SIG-M5 (cell line): ENCODE measurements at places on chromosomes 3 and 15.
A peak's percentile ranks its signal among the peaks of the same experiment; 100 is the strongest.

DNA sequence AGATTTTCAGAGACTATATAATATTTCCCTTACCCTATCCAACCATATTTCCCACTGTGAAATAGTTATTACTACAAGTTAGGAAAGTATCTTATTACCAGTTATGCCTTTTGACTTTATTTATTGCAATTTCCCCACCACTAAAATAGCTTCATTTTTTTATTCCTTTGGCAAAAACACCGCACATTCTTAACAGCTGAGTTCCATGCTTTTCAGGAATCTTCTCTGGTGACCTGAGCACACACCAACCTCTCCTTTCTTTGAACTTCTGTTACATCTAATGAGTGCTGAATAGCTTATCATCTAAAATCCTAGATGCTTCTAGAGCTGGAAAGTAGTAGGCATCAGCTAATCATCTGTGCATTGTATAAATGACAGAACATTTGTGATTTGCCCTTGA is 99.1 kb downstream of the UBE2E2 start:
- no peak for DNase-seq

- no peak for DNase-seq
Observed at GRCh38 chr3:134364061-134364935, 9.9 kb downstream of the AMOTL2 start.

GRCh38 chr3:148884261-148884660 is 19.2 kb downstream of the CPA3 start:
- no peak for DNase-seq

GRCh38 chr3:193638833-193639232 is 45.8 kb downstream of the OPA1 start:
- no peak for DNase-seq

- no peak for DNase-seq
Observed at GRCh38 chr3:171850320-171850959, 7.3 kb downstream of the TMEM212 start.

- no peak for DNase-seq
Observed at GRCh38 chr3:194971965-194972364, 286.3 kb downstream of the FAM43A start.

DNA sequence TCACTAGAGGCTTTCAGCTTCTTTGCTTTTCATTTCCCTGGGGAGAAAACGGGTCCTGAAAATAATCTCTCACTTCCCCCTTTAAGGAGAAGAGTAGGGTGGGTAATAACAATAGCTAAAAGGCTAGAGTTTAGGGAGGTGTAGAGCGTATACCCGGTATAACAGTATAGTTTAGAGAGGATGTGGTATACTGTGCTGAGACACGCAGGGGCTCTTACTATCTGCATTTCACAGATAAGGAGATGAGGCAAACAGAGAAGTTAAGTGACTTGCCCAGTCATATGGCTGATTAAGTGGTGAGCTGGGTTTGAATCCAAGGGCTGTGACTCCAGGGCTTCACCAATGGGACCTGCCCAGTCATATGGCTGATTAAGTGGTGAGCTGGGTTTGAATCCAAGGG is 15.0 kb upstream of the KCNMB3 start:
- DNase-seq: no peak

DNA sequence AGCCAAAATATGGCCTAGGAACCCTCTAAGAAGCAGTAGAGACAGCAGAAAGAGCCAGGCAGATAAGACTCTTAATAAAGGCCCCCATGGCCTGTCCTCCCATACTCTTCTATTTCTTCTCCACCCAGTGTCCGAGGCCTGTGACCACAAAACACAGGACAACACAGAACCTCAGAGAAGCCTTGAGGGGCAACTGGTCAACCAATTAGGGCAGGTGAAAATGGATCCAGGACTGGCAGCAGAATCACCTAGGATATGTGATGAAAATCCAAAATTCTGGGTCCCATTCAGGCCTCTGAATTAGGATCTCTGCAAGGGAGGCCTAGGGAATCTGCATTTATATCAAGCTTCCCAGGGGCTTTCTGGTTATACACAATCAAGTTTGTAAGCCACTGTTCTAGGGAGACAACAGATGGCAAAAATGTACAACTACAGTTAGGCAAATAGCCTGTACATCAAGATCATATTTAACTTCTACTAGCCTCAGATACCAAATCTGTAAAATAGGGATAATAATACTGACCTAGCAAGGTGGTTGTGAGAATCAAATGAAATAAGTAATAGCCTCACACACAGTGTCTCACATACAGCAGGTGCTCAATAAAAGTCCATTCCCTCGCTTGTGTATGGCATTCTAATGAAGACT is 10.4 kb downstream of the RAB27A start:
- DNase-seq: no peak

- DNase-seq: no peak
Observed at GRCh38 chr3:56985460-56985859, 75.0 kb upstream of the SPATA12 start.

DNA sequence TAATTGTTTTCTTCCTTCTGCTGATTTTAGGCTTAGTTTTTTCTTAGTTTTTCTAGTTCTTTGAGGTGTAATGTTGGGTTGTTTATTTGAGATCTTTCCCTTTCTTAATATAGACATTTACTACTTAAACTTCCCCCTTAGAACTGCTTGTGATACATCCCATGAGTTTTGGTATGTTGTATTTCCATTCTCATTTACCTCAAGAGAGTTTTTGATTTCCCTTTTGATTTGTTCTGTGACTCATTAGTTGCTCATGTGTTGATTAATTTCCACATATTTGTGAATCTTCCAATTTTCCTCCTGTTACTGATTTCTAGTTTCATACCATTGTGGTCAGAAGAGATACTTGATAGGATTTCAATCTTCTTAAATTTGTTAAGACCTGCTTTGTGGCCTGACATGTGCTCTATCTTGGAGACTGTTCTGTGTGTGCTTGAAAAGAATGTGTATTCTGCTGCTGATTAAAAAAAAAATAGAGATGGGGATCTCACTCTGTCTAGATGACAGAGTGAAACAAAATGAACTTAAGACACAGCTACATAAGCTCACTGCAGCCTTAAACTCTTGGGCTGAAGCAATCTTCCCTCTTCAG is 22.3 kb downstream of the GRM2 start:
- DNase-seq: no peak

DNA sequence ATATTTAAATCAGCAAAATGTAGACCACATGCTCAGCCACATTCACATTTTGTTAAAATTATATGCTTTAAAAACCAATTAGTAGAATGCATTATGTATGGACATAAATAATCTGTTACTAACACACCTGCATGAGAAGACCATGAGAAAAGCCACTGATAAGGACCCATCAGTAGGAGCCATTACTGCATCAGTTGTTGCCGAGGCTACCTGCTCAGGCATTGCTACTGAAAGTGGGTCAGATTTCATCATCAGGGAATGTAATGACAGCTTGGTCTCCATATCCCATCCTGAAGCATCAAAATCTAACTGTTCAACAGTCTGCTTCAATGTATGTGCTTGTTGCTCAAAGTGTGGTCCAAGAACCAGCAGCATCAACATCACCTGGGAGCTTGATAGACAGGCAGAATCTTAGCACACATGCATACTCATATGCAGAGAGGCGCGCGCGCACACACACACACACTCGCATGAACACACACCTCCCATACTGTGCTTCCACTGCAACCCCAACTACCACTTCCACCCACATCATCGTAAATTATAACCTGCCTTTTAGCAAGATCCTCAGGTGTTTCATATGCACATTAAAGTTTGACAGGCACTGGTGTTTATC is 72.4 kb upstream of the FOXB1 start:
- DNase-seq: no peak

- no peak for DNase-seq
Observed at GRCh38 chr15:78203346-78204225, 30.8 kb downstream of the ACSBG1 start.

GRCh38 chr3:128152419-128153155 is 694 bp upstream of the EEFSEC start:
- no peak for DNase-seq

GRCh38 chr3:141334627-141335250 is 33.6 kb upstream of the ZBTB38 start:
- no peak for DNase-seq

DNA sequence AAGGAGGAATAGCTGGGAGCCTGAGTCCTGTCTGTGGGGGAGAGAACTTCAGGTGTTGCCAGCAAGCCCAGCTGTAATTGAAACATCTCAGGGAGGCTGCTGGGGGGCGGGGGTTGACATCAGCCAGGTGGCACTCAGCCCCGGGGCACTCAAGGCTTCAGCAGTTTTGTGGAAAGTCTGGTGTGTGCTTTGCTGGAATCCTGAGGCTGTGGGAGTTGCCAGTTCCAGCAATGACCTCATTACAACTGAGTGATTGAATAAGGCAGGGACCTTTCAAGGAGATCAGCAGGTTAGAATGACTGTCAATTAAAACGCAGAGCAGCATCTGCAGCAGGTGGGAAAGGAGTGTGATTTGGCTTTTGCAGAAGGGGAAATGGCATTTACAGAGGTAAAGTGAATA is 75.7 kb downstream of the FAM43A start:
- DNase-seq: no peak

GRCh38 chr3:180325958-180326357 is 276.0 kb upstream of the TTC14 start:
- no peak for DNase-seq

DNA sequence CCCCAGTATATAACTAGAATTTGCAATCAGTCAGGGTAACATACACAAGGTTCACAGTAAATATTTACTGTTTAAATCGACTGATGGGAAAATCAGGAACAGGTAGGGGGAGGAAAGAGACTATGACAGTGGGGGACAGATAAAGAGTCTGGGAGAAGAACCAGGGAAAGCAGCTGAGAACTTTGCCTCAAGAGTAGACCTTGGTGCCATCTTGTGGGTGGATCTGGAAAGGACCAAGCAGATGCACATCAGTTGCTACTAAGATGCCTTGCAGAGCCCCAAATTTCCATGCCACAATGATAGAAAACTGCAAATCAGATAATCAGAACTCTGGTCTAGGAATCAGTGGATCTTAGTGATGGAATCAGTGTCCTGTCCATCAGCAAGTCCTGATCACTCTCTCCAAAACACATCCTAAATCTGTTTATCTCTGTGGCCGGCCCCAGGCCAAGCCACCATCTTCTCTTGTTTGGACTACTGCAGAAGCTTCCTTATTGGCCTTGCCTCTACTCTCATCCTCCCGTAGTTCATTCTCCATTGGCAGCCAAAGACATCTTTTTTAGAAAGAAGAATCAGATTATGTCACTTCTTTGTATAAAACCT is 62.7 kb downstream of the PDE8A start:
- DNase-seq: no peak

- no peak for DNase-seq
Observed at GRCh38 chr15:41934843-41935242, 37.5 kb downstream of the EHD4 start.

- no peak for DNase-seq
Observed at GRCh38 chr3:152469248-152470025, 200.7 kb downstream of the MBNL1 start.

- no peak for DNase-seq
Observed at GRCh38 chr3:158107605-158108444, 1.6 kb upstream of the SHOX2 start.

DNA sequence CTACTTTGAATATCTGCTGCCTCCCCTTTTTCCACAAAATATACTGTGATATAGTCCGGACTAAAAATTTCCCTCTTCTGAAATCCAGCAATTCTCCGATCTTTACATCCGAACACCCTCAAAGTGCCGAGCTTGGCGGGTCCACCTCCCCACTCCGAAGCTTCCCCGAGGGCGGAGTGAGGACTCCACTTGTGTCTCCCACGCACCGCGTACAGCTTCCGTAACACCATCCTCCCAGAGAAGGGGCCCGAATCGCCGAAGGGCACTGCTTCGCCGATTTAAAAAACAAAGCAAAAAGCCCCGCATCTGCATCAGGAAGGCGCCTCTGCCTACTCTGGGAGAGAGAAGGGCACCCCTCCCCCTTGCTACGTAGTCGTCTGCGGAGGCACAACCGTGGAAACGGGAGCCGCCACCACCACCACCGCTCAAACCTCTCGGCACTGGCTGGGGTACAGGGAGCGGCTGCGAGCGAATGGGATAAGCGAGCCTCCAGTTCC is 551 bp downstream of the NCBP2 start:
- DNase-seq: peak; percentile 6

DNA sequence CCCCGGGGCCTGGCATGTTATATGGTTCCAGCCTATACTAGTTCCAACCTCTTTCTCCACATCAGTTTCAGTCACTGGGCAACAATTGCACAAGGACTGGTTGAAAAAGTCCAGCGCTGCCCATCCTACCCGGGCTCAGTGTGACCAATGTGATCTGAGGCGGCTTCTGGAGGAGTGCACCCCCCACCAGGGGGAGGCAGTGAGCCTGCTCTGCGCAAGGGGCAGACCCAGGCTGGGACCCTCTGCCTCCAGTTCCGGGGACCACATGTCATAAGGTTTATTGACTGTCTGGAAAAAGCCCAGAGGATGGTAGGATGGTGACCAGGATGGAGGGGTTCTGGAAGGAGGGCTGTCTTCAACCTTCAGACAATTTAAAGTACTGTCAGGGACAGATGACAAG is 25.6 kb upstream of the NR2E3 start:
- DNase-seq: no peak

- DNase-seq: no peak
Observed at GRCh38 chr15:91952216-91952615, 98.7 kb downstream of the SLCO3A1 start.

GRCh38 chr3:134754768-134755559 is 40.1 kb upstream of the EPHB1 start:
- DNase-seq: no peak

GRCh38 chr15:39407116-39407515 is 173.8 kb upstream of the THBS1 start:
- no peak for DNase-seq

GRCh38 chr3:181383760-181384159 is 328.0 kb upstream of the SOX2 start:
- DNase-seq: no peak

- no peak for DNase-seq
Observed at GRCh38 chr15:75207618-75208500, 6.2 kb downstream of the C15orf39 start.

- DNase-seq: no peak
Observed at GRCh38 chr3:64621726-64622395, 65.9 kb downstream of the ADAMTS9 start.

DNA sequence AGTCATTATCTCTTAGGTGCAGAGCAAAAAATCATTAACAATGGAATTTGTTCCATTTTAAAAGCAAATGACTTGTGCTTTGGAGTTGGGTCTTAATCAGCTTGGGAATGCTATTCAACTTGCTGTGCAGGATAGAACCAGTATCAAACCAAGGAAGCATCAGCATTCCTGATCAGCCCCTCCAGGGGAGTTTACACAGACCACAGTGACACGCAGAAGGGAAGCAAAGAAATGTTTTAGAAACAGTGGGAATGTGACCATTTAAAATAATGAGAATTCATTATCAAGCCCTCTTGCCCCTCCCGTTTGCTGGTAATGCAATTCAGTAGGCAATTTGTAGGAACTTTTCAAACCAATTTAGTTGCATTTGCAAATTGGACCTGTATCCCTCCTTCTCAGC is 155.1 kb downstream of the LRTM1 start:
- DNase-seq: no peak
